Fibroblast of skin of right biceps (primary cell): ENCODE measurements at places on chromosomes 2 and 18.

DNA sequence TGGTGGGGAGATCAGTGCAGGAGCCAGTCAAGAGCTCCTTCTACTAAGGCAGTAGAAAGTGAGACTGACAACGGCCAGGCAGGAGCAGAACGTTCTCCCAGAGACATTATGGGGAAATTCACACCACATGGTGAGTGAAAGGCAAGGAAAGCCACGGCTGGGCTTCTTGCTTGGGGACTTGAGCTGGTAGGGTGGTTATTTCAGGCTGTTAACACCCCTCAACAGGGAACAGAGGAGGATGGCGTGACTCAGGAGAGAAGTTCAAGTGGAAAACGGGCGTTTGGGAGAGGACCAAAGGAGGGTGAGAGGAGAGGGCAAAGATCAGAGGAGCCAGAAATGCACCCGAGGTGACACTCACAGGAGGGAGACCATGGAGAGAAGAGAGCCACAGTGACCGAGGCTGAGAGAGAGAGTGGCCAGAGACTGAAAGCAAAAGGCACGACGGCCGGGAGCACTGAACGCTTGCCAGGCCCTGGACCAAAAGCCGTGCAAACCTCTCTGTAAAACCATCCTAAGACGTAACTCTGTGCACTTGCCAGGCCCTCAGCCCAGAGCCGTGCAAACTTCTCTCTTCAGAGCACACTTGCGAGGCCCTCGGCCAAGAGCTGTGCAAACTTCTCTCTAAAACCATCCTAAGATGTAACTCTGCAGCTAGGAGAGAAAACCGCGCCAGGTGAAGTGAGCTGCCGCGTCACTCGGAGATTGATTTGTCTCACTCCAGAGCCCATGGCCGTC, 7.7 kb downstream of the TPO start:
- no peak for DNase-seq

GRCh38 chr2:60872510-60872928, 8.9 kb upstream of the REL start:
- DNase-seq = no peak

- DNase-seq = peak; percentile 99
These were observed 122.1 kb upstream of the RMDN2 start for GRCh38 chr2:37802899-37803379.

- peak; percentile 75 for DNase-seq
These were observed 258.3 kb downstream of the SS18 start for GRCh38 chr18:25832001-25832604.

GRCh38 chr2:237742191-237742590, 56.4 kb upstream of the RBM44 start:
- DNase-seq = no peak

GRCh38 chr2:217304582-217304981, 444.7 kb upstream of the TNP1 start:
- DNase-seq = no peak

- no peak for DNase-seq
These were observed 21.1 kb upstream of the KLHL29 start for GRCh38 chr2:23363831-23364230.

GRCh38 chr18:54828281-54828881, at the start of gene RAB27B:
TSS of gene RAB27B (plus strand) at chr18:54828477. CDS start at chr18:54877586, 49,109 bp downstream.
- peak; percentile 79 for DNase-seq

GRCh38 chr2:105796131-105796638, 51.5 kb downstream of the NCK2 start:
- DNase-seq = no peak

- no peak for DNase-seq
These were observed 124.8 kb downstream of the FIGN start for GRCh38 chr2:163610817-163611556.

DNA sequence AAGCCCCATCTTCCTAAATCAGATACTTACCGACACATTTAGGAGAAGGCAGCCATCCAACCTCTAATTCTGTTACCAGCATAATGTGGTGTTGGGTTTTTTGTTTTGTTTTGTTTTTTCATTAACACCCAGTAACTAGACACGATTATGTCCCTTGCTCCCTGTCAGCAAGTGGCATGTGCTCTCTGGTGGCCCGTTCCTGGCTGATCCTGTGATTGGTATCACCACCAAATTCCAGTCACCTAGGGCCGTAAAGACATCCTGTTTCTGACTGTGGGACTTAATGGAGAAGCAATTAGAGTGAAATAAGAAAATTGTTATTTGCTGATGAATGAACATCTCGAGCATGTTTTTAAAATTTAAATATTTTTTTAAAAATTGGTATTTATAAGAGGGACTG, 5.9 kb upstream of the DLX1 start:
- DNase-seq = no peak

GRCh38 chr2:60400462-60401246, 152.8 kb downstream of the BCL11A start:
- DNase-seq = peak; percentile 3

GRCh38 chr2:160194351-160194750, 5.7 kb downstream of the ITGB6 start:
- DNase-seq = no peak

DNA sequence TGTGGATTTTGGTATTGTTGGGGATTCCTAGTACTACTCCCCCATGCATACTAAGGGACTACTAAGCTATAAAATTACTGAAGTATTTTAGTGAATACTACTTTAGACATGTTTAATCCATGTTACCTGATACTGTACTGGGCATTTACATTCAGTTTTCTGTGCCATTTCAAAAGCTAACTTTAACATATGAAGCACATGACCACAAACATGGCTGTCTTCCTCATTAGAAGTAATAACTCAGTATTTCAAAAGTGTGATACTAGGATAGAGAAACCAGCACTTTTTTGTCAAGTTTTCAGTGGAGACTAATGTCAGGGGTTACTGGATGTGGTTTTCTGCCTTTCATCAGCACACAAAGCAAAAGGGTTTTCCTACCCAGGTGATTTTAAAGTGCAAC, 27.9 kb downstream of the WDR33 start:
- no peak for DNase-seq

DNA sequence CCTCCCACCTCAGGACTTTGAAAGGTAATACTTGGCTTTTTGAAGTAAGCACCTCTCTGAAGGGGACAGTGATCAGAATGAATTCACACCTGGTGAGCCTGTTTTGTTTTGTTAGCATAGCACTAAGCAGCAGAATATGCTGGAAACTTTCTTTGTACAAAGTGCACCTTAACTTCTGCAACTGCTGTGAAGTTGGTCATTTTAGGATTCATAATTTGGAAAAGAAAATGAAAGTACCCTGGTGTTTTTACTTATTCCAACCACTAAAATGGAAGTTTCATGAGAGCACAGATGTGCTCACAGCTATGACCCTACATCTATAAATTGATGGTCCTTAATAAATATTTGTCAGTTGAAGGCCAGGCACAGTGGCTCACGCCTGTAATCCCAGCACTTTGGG, 257.8 kb upstream of the STON1 start:
- no peak for DNase-seq
